ENCODE measurements at places on chromosomes 2 and 18.

GRCh38 chr18:79469309-79469708 lies 73.6 kb downstream of the NFATC1 start:
- DNase-seq, result no peak

GRCh38 chr2:231992888-231993287 lies 31.4 kb downstream of the DIS3L2 start:
- DNase-seq, result no peak

DNA sequence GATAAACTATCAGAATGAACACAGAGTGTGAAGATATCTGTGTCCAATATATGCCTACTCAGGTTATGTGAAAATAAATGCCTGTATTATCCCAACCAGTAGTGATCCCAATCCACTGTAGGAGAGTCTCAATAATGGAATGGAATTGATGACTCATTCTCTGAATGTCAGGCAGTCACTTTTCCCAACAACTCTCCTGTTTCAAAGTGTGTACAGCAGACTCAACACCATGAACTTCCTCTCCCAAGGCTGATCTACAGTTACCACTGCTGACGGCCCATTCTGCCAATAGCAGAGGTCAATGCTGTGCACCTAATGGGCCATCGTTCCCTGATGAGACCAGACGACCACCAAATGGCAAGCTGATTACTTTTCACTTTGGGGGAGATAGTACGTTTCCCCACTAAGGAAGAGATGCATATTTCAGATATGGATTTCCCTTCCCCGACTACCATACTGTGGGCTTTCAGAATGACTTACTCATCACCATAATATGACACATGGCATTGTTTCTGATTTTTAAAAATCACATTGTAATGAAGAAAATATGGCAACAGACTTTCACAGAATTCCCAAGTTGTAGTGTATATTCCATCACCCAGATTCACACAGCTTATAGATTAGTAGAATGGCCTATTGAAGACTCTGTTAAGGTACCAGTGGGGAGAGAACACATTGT lies 601.7 kb upstream of the VRK2 start:
- DNase-seq, result no peak

DNA sequence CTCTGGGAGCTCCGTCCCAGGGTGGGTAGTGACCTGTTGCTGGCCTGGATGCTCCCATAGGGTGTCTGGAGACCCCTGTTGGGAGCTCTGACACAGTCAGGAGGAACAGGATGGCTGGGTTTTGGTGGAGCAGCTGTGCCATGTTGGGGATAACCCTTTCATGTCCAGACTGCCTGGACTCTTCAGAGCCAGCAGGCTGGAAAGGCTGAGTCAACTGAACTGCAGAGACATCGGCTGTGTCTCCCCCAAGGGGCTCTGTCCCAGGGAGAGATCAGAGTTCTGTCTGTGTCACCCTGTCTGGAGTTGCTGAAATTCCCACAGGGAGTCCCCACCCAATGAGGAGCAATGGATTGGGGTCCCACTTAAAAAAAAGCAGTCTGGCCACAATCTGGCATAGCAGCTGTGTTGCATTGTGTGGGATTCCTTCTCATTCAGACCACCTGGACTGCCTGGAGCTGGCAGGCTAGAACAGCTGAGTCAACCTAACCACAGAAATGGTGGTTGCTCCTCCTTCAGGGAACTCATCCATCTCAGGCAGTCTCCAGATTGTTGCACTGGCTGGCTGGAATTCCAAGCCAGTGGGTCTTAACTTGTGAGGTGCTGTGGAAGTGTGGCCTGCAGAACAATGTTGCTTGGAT lies 37.2 kb downstream of the AGPS start:
- no peak for DNase-seq

DNA sequence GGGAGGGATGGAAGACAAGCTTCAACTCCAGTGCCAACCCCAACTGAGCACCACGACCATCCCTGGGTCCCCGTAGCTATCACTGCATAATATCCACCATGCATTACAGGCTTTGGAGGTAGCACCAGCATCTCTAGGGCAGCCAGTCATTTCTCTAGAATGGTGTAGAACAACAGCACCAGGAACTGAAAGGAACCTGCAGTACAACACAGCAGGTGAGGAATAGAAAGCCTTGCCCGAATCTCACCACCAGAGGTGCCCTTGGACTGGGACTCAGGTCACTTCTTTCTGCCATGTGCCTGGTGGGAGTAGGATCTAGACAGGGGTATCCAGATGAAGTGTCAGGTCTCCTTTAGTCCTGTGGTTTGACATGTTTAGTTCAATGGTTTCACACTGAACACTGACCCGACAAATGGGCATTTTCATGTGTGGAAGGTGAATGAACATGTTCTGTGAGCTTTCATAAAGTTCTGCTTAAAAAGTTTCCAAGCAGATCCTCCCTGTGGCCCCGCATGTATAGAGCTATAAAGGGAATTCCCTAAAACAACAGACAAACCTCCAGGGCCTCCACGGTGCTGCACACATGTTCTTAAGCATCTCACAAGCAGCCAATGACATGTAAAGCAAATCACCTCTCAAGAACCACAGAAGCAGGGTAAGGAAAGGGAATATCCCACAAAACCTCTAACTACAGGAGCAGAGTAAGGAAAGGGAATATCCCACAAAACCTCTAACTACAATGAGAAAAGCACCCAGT lies 208.3 kb downstream of the AFF3 start:
- DNase-seq, result no peak

DNA sequence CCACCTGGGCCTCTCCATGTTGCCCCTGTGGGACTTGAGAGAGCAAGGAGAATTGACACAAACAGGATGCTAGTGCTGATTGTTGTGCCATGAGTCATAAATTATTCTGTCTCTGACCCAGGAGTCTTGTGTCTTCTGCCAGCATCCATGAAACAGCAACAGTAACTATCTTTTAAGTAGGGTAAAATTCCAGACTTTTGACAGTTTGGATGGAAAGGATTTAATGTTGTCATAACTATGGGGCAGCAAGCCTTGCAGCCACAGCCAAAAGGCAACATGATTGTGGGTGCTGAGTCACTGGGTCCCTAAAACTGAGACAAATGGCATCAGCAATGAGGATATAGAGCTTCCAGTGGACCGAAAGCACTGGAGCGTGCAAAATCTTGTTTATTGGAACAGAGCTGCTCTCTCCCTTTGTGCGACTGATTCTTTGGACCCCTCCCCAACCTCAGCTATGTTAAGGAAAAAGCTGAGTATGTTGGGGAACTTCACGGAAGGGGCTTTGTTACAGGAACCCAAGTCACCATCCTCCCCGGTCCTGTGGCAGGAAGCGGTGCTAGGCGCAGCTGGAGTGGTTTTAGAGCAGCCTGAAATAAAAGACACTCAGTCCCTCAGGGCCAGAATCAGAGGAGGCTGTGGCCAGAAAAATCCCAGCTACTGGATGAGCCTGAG lies 9.6 kb upstream of the ITPRIPL1 start:
- no peak for DNase-seq
